Cerebellar nuclear complex (tissue), 1 donor: ENCODE measurements at places on chromosomes 4 and X.

GRCh38 chr4:109878355-109878754 lies 30.4 kb downstream of the LRIT3 start:
- DNase-seq = no peak

GRCh38 chrX:155144926-155145325 lies 71.3 kb upstream of the VBP1 start:
- DNase-seq = no peak

- DNase-seq = no peak
These were observed 14.3 kb downstream of the CASK start for GRCh38 chrX:41909068-41909467.

- no peak for DNase-seq
These were observed 29.5 kb upstream of the NUP54 start for GRCh38 chr4:76177709-76178108.

- no peak for DNase-seq
These were observed 48.0 kb downstream of the SLC25A5 start for GRCh38 chrX:119516157-119516702.

GRCh38 chrX:21840193-21840545 lies 752 bp downstream of the MBTPS2 start:
- DNase-seq = no peak

DNA sequence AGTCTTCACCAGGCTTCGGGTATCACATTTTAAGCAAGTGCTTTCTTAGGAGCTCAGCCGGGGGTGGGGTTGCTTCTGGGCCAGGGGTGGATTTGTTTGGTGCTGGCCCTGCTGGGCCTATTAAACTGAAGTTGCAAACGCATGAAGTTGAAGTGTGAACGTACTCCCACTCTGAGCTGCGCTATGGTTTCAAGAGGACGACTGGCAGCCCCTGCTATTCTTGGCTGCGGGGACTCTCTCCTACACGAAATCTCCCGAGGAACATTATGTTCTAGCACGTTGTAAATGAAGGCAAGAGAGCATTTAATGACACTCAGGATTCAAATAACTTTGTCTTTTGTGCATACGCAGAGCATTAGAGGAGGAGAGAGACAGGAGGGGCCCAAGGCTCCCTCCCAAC lies 401.3 kb upstream of the BOD1L1 start:
- no peak for DNase-seq

GRCh38 chr4:51895158-51895557 lies 52.2 kb downstream of the DCUN1D4 start:
- no peak for DNase-seq

DNA sequence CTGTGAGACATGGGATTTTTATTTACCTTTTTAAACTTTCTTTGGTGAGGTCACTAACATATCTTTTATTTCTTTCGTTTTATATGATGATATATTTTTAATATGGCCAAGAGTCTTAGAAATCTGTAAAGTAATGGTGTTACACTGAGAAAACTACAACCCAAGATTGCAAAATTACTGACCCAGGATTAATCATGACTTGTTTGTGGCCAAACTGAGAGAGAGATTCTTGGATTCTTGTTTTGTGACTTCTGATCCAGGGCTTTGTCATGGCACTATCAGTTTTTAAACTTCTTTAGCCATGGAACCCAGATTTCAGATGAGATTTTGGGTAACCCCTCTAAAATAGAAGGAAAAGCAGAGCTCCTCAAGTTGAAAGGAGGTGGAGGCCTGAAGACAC lies 42.0 kb downstream of the SGMS2 start:
- DNase-seq = no peak

- DNase-seq = no peak
These were observed 265.1 kb downstream of the GBA3 start for GRCh38 chr4:22957774-22958309.

- no peak for DNase-seq
These were observed 88.3 kb downstream of the BCOR start for GRCh38 chrX:40009462-40009851.

- no peak for DNase-seq
These were observed 13.7 kb downstream of the BMX start for GRCh38 chrX:15514279-15514678.

GRCh38 chr4:15562623-15563022 lies 92.5 kb downstream of the FBXL5 start:
- no peak for DNase-seq

DNA sequence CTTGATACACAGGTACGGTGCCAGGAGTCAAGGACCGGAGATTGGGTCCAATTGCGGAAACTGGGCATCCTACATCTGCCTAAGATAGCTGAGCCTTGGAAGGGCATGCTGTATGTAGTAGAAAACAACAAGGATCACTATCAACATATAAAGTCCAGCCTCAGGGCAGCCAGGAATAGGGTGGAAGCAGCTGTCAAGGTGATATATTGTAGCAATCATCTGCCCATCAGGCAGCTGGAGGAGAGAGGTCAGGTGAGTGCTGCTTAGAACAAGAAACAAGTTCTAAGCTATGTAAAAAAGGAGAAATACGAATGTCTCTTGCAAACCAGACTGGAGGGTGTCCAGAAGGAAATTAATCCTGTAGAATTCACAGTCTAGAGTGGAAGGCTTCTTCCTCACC lies 34.8 kb downstream of the KCNE5 start:
- no peak for DNase-seq

DNA sequence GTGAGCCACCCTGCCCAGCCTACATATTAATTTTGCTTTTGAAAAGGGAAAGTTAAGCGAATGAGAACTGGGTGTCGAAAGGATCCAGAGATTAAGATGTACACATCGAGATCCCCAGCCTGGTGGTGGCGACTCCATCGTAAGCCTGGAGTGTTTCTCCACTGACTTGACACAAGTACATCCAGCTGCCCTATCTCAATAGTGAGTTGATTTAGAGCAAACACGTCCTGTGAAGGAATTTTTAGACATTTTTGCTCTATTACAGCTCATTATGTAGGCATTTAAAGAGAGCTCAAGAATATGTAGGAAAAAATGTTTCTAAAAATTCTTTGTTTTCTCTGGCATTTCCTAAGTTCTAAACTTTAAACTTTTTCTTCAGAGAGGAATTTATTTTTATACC lies 11.7 kb upstream of the CLDN34 start:
- no peak for DNase-seq

- no peak for DNase-seq
These were observed 14.0 kb upstream of the PITX2 start for GRCh38 chr4:110636680-110637407.

- no peak for DNase-seq
These were observed 14.5 kb downstream of the LNX1 start for GRCh38 chr4:53576676-53577372.

DNA sequence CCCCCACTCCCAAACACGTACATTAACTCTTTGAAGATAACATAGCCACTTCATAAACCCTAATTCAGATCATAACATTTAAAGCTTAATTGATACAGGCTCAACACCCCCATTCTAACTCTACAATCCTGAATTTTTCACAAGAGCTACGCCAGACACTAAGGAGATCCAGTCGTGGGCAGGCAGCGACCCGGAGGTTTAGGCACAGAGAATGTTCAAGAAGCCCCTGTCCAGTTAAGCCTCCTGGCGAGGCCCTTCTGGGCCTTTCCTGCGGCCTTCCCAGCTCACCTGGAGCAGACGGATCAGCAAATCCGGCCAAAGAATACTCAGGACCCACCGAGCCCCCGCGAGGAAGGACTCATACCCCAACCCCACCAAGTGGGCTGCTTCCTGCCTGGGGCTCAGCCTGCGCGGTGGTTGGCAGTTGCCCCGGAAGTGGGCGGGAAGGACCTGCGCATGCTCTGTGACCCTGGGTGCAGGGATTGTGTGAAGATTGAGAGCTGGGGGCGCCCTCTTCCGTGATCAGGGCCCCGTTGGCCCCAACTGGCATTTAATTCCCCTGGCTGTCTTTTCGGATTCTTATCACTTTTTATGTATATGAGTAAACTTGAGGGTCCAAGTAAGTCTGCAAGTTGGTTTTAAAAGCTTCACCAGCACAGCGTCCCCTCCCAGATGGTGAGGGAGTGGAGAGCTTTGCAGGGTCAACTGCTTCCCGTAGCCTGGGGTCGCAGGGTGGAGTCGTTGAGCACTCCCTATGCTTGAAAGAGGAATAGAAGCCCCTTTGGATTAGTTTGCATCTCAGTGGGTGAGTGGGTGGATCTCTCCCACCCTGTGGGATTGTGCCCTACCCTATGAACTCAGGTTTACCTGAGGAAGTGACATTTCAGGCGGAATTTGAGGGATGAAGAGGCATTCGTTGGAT lies at the start of gene TRIM61:
TSS of gene TRIM61 (minus strand) at position 415 of the 922 bp plus-strand sequence. CDS start 7,655 bp downstream, outside the sequence.
- no peak for DNase-seq

GRCh38 chr4:39464886-39465501 lies 6.1 kb downstream of the LIAS start:
- DNase-seq = no peak

GRCh38 chr4:105755375-105755774 lies 46.8 kb downstream of the GSTCD start:
- DNase-seq = no peak

DNA sequence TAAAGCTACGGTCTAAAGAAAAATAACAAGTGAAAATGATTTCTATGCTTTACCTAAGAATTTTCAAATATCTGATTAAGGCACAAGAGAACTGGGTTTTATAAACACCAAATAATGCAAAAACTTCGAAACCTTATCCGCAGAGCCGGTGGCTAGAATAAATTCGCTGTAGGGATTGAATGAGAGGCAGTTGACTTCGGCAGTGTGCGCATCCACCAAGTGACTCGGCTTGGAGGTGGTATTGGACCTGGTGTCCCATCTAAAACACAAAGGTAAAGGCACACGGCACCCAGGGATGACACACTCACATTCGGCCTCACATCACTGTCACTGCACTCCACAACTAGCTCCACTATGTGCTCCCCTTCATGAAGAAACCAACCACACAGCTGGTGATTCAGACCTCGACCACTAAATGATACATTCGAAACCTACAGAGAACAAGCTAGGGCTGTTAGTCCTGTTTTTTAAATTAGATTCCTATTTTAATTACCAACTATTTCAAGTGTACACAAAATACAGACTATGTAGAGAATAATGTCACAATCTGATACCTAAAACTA lies 17.5 kb downstream of the RBBP7 start:
- DNase-seq = no peak

- no peak for DNase-seq
These were observed 31.5 kb upstream of the DIPK2B start for GRCh38 chrX:45232139-45232538.

DNA sequence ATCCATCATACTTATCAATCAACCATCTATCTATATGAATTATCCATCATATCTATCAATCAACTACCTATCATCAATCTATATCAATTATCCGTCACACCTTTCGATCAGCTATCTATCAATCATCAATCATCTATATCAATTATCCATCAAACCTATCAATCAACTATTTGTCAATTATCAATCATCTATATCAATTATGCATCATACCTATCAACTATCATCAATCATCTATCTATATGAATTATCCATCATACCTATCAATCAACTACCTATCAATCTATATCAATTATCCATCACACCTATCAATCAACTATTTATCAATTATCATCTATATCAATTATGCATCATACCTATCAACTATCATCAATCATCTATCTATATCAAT lies 70.6 kb upstream of the PPP2R3B start:
- DNase-seq = no peak

DNA sequence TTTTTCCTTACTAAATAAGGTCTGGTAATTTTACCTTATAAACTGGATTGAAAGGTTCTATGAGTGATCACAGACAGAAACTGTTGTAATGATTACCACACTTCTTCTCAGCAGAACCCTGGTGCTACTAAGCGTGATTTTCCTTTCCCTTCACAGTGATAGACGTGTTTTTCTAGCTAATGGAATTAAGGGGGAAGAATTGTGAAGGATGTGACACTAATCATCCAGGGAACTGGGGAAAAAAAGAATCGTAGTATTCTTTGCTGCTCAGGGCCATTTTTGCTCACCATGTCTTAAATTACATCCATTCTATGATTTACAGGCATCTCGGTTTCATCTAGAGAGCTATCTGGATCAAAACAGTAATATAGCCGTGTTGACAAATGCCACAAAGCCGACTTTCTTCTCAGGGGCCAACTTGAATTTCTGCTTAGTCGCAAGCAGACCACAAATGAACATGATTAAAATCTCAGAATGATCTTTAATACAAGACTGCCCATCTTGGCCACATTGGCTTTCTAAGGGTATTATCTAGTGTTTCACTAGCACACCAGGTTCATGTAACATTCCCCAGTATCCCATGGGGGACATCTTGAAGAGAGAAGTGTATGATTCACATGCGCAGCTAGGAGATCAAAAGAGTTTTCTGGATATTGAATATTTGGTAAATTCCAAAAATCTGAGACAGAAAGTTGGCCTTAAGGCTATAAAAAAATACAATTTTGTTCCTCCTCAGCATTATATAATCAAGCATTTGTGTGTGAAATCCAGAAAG lies 154.0 kb downstream of the UGT8 start:
- no peak for DNase-seq

- no peak for DNase-seq
These were observed 137.3 kb downstream of the TMEM144 start for GRCh38 chr4:158347556-158347955.

DNA sequence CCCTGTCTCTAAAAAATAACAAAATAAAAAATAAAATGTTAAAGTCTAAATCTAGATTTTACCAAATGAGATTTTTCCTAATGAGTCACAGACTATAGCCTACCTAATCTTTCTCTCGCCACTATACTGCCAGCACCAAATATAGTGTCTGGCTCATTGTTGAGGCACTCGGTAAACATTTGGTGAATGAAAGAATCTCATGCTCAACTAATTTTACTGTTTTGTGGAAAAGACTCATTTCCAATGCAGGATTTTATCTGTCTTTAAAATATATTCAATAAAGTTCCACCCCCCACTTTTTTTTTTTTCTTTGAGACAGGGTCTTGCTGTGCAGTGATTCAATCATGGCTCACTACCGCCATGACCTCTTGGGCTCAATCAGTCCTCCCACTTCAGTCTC lies 71.5 kb downstream of the PLS3 start:
- no peak for DNase-seq

DNA sequence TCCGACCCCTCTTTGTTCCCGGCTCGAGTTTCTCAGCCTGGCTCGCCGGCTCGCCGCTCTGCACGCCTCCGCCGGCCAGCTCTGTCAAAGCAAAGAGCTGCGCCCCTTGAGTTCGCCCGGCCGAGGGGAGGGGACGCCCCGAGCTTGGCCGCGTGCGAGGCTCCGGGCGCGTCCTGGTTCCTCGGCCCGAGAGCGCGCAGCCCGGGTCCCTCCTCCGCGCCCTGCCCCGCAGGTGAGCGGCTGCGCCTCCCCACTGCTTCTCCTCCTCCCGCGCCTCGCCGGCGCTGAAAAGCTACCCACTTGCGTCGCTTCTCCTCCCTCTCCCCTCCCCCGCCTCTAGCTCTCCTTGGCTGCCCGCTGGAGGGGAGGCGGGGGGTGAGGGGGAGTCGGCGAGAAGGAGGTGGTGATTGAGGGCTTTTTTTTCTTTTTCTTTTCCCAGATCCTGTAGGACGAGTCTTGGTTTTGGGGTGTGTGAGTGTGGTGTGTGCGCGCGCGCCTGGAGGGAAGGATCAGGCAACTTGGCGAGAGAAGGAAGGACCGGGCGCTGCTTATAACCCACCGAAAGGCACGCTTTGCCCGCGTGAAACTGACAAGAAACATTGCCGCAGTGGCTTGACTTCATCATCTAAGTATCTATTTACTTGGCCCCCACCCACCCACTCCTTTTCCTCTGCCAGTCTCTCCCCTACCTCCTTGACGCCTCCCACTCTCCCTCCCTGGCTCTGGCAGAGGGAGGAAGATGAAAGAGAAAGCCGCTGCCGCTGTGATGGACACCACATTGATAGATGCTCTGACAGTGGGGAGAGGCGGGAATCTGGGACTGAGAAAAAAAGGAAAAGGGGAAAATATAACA lies at the start of gene LEF1:
TSS of gene LEF1 (minus strand) at position 262 of the 853 bp plus-strand sequence. CDS start 1,165 bp downstream, outside the sequence.
- no peak for DNase-seq

- no peak for DNase-seq
These were observed 190.5 kb downstream of the CCNG2 start for GRCh38 chr4:77347351-77347966.
